ENCODE measurements at places on chromosomes 3 and 15.

DNA sequence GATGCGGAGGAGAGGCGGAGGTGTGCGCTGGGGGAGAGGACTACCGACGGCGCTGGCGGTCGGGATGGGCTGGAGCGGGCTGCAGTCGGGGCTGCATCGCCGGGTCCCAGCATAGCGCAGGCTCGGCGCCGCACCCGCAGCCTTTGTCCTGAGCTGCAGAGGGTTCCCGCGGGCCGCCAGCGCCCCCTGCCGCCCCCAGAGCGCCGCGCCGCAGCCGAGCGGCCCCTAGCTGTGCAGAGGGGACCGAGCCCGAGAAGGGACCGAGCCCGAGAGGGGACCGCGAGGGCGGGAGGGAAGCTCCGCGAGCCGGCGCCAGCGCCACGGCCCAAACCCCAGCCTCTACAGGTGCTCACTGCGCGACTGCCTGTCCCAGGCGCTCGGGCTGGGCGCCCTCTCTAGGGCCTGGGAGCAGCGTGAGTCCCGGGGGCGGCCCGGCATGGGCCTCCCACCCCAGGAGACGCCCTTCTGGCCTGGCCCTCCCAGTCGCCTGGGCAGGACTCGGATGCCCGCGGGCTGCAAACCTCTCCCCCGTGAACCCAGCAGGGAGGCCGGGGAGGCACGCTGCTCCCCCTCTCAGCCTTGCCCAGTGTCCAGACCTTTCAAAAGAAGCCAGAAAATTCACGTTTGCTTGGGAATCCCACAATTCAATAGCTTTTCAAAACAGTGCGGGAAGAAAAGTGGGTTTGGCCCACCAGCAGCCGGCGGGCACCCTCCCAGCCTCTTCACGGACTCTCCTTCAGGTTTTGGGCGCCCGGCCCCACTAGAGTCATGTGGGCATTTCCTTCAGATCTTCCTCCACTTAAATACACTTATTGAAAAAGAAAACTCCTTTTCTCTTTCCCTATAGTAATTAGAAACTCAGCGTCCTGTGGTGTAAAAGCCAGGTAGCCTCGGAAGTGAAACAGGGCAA is 134.7 kb downstream of the TPRA1 start:
- DNase-seq: peak; percentile 93

GRCh38 chr3:56477646-56478045 is 9.4 kb upstream of the ERC2 start:
- no peak for DNase-seq

DNA sequence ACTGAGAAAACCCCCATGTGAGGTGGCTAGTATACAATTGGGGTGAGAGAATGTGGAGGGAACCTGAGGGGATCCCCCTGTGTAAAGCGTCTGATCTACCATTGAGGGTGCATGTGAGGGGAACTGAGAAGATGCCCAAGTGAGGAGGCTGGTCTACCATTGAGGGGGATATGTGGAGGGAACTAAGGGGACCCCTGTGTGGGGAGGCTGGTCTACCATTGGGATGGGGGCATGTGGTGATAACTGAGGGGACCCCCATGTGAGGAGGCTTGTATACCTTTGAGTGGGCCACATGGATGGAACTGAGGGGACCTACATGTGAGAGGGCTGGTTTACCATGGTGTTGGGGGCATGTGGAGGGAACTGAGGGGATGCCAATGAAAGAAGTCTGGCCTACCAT is 160.8 kb downstream of the FBLN2 start:
- DNase-seq: no peak

GRCh38 chr15:97995192-97995591 is 34.7 kb downstream of the ARRDC4 start:
- DNase-seq: no peak

GRCh38 chr15:38868326-38869114 is 303.9 kb upstream of the RASGRP1 start:
- DNase-seq: no peak

GRCh38 chr3:32243519-32243918 is 5.0 kb downstream of the CMTM8 start:
- no peak for DNase-seq

DNA sequence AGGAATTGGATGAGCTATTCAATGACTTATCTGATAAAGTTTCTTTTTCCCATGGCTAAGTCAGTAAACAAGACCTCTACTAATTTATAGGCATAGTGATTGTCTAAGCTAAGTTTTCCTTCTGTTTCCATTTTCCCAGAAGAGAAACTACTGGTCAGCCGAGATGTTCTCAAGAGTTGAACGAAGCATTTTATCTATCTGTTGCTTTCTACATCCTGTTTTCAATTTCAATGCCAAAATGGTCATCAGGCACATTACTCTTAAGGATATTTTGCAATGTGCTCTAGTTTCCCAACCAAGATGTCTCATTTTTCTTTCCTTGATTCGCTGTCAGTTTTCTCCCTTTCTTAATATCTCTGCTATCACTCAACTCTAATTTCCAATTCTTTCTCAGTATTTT is 228.7 kb downstream of the MBNL1 start:
- no peak for DNase-seq

- DNase-seq: no peak
Observed at GRCh38 chr15:68933001-68933400, 2.7 kb downstream of the SPESP1 start.

GRCh38 chr15:101368086-101368780 is 73.2 kb upstream of the SNRPA1 start:
- DNase-seq: no peak
